ENCODE measurements at places on chromosomes 13 and 19.

GRCh38 chr19:4988770-4989251 lies 19.9 kb downstream of the KDM4B start:
- DNase-seq: peak; percentile 9

DNA sequence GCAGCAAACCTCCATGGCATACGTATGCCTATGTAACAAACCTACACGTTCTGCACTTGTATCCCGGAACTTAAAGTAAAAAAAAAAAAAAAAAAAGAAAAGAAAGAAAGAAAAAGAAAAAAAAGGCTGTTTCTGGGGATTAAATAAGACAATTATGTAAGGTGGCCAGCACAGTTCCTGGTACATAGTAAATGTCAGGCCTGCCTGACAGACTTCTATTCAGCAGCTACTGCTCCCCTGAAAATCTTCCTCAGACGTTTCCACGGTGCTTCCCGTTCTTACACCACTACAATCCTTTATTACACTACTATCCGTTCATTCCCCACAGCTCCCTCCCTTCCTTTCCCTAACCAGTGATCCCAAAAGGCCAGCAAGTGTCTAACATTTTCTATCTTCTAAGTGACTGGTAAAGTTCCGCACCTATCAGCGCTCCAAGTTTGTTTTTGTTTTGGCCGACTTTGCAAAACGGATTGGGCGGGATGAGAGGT lies 636 bp upstream of the RB1 start:
- no peak for DNase-seq

DNA sequence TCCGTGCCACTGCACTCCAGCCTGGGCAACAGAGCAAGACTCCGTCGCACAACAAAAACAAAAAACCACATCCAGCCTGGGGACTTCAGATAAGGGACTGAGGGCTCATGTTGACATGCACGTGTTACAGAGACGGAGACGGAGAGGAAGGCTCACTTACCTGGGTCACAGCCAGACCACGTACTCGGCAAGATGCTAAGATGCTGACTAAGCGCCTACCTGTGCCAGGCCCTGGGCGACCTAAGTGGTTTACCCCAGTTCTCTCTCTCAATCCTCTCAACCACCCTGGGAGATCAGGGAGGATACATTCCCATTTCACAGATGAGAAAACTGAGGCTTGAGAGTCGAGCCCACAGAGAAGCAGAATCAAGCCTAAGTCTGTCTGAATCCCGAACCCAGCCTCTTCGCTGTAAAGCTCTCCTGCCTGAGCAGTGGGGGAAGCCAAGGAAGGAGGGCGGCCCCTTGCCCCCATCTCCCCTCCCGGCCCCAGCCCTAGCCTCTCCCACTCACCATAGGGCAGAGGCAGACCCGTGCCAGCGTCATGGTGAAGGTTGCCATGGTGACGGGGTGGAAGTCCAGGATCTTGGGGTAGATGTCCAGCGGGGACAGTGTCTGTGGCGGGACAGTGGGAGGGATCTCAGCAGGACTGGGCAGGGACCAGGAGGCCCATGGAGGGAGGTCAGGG lies 13.5 kb downstream of the ERCC2 start:
- no peak for DNase-seq

GRCh38 chr13:83773961-83774360 lies 108.3 kb downstream of the SLITRK1 start:
- no peak for DNase-seq

DNA sequence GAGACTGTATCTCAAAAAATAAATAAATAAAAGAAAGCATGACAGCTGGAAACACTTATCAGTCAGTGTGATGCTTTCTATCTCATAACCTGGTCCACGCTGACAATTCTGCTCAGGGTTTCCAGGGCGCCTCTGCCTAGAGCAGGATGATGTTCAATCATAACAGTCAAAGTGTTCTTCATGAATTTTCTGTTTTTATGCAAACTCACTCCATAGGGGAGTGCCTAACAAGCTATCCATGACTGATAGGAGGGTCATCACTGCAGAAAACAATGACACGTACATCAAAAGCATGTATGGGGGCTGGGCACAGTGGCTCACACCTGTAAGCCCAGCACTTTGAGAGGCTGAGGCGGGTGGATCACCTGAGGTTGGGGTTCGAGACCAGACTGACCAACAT lies 41.4 kb upstream of the ZNF83 start:
- no peak for DNase-seq

- DNase-seq: no peak
Observed at GRCh38 chr13:64540976-64541375, 2689.2 kb downstream of the PCDH9 start.

DNA sequence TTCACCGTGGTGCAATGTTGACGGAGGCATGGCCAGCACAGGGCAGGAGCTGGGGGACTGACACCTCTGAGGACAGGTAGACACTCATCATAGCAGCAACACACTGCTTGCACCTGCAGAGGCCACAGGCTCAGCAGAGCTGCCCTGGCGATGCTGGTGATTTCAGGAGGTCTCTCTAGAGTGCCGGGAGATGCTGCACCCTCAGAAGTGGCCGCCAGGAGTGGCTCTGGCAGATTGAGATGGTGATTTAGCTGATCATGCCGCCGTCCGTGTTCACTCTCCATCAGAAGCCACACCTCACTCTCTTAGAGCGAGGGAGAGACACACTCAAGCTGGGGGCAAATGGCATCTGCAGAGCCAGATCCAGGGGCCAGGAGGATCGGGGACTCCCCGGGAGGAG lies 244.6 kb upstream of the SGCG start:
- DNase-seq: no peak

DNA sequence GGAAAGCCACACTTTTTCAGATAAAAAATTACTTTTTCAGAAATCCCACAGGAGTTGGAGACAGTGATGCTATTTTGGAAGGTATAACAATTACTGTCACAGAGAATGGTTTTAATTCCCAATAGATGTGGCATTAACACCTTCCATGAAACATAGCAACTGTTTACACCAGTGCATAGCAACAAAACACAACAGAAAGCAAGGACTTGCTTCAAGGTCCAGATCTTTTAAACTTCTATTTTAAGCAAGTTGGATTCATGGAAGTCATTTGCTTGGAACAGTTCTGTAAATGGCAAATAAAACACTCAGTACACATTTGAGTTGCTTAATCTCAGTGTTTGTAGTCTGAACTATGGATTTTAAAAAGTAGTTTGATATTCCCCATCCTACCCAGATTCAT lies 385.9 kb upstream of the SPRY2 start:
- DNase-seq: no peak

DNA sequence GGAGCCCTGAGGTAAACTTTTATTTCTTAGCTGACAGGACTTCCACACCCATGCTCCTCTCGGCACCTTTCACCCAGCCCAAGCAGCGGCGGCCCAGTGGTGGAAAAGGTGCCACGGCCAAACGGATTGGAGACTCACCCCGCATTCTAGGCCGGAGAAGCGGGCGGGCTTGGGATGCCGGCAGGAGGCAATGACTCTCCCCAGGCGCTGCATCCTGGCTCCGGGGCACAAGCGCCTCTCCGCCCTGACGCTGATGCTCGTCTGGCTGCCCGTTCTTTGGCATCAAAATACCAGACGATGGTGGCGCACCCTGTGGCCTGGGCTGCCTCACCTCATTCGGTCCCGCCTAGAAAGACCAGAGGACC lies 6.7 kb upstream of the ZNF606 start:
- no peak for DNase-seq

GRCh38 chr19:52662631-52663030 lies 24.5 kb upstream of the ZNF83 start:
- no peak for DNase-seq

- DNase-seq: no peak
Observed at GRCh38 chr13:38979891-38980749, 10.5 kb downstream of the STOML3 start.

GRCh38 chr13:114263578-114263977 lies 17.8 kb upstream of the UPF3A start:
- no peak for DNase-seq

DNA sequence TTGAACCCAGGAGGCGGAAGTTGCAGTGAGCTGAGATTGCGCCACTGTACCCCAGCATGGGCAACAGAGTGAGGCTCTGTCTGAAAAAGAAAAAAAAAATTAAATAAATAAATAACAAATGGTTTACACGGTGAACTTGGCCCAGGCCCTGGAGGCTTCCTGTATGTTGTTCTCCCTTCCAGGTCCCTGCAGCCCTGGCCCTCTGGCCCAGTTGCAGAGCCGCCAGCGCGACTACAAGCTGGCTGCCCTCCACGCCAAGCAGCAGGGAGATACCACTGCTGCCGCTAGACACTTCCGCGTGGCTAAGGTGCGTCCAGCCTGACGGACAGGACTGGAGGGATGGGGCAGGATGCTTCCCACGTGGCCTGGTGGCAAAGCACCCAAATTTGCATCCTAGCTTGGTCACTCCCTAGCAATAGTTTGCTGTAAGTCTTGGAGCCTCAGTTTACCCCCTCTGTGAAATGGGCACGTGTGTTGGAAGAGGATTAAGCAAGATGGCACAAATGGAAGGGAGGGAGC lies 11.9 kb downstream of the CC2D1A start:
- DNase-seq: no peak

DNA sequence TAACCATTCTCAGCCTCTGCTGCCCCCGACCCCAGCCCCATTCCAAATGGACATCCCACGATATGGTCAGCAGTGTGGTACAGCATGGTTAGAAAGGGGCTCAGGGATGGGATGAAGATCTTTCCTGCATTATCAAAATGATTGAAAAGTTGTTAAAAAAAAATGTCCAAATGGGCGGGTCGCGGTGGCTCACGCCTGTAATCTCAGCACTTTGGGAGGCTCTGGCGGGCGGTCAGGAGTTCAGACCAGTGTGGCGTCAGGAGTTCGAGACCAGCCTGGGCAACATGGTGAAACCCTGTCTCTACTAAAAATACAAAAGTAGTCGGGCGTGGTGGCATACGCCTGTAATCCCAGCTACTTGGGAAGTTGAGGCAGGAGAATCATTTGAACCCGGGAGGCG lies 54.3 kb upstream of the ZNF254 start:
- no peak for DNase-seq

DNA sequence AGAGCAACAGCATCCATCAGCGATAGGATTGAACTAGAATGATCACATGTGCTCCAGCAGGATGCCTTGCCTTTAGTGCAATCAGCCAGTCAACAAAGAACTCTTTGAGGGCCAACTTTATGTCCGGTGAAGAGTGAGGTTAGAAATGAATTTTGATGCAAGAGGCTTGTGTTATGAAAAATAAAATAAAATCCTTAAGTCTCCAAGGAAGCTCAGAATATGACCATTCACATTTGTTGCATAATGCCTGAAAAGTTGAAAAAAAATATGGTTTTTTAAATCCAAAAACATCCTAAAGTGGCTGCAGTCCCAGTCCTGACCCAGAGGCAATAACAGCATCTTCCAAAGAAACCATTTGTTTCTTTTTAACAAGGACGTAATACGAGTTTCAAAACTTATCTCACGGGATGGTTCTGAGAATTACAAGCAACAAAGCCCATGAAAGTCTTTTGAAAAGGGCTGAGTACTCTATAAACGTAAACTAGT lies 61.3 kb downstream of the DCLK1 start:
- DNase-seq: no peak

DNA sequence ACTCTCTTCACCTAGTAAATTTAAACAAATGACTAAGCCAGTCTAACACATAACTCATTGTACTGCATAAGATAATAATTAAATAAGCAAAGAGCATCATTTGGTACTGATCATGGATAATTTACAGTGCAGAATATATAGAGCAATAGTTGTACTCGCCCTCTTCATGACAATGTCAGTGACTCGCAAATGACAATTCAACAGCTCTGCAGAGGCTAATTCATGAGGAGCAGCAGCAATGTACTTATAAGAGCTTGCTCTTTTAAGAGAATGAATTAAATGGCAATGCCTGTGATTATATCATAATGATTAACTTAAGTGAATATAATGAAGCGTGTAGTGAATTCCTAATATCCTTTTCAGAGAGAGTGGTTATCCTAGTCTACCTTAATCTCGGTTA lies 284.5 kb upstream of the PCDH20 start:
- no peak for DNase-seq

DNA sequence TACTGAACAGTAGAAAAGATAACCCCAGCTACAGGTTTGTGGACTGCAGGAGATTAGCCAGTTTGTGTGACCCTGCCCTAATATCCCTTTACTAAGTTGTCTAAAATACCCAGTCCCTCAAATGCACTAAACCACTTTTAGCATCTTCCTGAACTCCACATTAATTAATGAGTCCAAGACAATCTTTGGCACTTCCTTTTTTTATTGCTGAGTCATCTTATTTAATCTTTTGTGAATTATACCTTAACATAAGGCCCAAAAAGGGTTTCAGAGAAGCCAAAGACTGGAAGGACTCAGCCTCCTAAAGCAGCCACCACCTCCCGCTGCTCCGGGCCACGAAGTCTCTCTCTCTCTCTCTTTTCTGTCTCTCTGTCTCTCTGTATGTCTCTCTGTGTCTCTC lies 48.8 kb upstream of the PDCD5 start:
- DNase-seq: no peak

GRCh38 chr13:110485604-110486003 lies 75.9 kb downstream of the RAB20 start:
- no peak for DNase-seq

GRCh38 chr19:12912571-12912970 lies 6.5 kb downstream of the SYCE2 start:
- no peak for DNase-seq

DNA sequence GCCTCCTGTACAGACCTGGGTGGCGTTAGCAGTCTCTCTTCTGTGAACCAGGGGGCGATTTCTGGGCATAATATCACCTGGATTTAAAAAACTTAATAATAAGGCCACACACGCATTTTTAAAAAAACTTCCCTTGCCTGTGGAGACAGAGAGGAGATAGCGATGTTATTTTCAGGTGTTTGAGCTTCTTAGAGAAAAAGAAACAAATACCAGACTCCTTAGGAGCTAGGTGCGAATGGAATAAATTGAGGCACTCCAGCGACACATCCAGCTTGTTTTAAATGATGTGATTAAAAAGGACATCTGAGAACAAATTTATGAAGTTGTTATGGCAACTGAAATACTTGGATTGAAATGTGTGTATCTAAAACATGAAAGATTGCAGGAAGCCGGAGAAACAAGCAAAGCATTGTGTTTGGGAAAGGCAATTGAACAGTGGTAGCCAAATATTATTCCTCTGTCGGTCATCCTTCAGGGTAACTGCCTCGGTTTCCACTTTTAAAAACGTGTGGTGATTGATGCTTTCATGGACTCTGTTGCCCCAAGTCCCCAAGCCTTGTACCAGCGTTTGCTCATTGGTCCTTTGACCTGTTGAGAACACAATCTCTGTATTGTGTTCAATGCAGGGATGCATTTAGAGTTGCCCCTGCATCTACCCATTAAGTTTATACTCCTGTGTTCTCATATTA lies 158.7 kb downstream of the TM9SF2 start:
- no peak for DNase-seq

DNA sequence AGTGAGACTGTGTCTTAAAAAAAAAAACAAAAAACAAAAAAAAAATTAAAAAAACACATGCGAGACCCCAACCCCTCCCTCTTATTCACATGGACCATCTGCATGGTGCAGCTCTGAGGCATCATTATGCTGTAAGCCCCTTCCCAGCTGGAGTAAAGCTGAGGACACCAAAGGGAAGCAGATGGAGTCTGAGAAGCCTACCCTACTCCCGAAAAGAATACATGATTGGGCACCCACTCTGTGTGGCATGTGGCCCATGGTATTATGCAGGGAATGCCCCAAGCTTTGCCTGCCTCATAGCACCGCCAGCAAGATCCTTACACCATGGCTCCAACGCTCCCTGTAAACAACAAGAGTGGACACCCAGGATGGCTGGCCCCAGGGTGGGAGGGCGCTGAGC lies 4.7 kb downstream of the PTH2 start:
- no peak for DNase-seq

- no peak for DNase-seq
Observed at GRCh38 chr19:48629599-48630295, 7.4 kb downstream of the DBP start.
